ENCODE measurements at places on chromosomes 4 and X.

GRCh38 chr4:112947616-112948015 lies 101.8 kb upstream of the ANK2 start:
- DNase-seq = no peak

- peak; percentile 36 for DNase-seq
Observed at GRCh38 chr4:5224340-5224739, 173.1 kb downstream of the STK32B start.

DNA sequence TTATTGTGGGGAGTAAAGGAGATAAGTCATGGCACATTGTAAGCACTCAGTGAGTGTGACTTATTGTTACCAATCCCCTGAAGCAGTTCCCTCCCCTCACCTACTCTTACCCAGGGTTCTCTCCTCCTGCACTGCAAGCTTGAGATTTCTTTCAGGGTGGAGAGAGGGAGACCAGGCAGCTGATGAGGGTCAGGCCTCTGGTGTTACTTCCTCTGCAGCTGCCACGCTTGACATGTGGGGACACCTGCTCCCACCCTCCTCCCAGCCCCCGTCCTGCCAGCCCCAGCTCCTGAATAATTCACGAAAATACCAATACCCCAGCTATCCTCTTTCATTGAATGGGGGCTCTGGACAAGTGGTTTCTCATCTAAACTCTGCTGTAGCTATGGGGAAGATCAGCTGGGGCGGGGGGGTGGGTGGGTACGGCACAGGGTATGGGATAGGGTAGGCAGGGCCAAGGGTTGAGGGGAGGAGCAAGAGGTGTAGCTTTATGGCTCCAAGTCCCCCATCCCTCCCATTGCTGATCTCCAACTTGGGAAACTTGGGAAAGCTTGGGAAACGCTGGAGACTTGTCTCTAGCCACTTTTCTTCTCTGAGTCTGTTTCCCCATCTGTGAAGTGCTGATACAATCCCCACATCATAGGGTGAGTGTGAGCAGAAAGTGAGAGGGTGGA lies 148.5 kb upstream of the PJA1 start:
- no peak for DNase-seq

- DNase-seq = no peak
Observed at GRCh38 chr4:180696460-180697092, 1546.6 kb upstream of the TENM3 start.

DNA sequence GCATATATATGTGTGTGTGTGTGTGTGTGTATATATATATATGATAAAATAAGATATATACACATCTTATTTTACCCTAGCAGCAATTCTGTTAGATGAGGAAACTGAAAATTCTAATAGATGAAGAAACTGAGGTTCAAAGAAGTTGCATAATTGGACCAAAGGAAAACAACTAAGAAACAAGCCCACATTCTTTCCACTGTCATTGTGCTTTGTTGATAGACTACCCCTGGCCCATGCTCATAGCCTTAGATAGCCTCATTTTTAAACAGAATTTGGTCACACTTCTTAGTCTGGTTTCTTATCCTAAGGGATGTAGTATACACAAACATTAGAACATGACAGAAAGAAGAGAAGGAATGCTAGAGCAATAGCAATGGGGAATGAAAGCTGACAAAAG lies 138.8 kb downstream of the NDST3 start:
- DNase-seq = no peak

DNA sequence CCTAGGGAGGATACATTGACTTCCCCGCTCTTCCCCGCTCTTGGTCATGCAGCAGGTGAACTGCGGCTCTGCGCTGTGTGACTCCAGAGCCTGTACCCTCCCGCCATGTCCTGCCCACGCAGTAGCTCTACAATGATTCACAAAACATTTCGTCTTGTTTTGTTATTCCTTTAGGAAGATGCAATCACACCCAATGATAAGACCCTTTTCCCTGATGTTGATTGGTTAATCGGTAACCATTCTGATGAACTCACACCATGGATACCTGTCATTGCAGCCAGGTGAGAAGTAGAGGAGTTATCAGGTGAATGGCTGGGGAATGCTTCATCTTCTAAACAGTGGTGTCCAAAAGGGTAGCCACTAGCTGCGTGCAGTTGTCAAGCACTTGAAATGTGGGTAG lies 23.2 kb downstream of the TRMT44 start:
- DNase-seq = no peak

GRCh38 chrX:53279296-53280237 lies 1.8 kb downstream of the IQSEC2 start:
- DNase-seq = no peak

- DNase-seq = no peak
Observed at GRCh38 chr4:96056346-96056934, 216.5 kb downstream of the PDHA2 start.

GRCh38 chr4:74385386-74385785 lies 20.4 kb downstream of the EREG start:
- DNase-seq = no peak

- DNase-seq = no peak
Observed at GRCh38 chr4:169188204-169188603, 82.6 kb downstream of the SH3RF1 start.

- DNase-seq = peak; percentile 17
Observed at GRCh38 chrX:140526171-140526570, 21.3 kb upstream of the SOX3 start.

DNA sequence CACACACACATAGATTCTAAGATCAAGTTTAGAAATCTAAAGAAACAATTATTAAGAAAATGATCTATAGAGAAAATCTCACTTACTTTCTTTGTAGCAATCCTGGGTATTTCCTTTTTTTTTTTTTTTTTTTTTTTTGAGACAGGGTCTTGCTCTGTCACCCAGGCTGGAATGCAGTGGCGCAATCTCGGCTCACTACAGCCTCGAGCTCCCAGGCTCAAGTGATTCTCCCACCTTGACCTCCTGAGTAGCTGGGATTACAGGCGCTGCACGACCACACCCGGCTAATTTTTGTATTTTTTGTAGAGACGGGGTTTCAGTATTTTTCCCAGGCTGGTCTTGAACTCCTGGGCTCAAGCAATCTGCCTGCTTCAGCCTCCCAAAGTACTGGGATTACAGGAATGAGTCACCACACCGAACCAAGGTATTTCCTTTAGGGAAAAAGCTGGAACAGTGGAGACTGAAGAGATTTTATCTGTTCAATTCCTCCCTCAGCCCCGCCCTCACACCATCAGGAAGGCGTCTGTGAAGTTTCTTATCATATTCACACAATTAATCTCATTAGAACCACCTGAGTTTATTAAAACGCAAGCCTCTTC lies at the start of gene TRIML2:
TSS of gene TRIML2 (minus strand) at position 447 of the 599 bp plus-strand sequence. CDS start 4,235 bp downstream, outside the sequence.
- no peak for DNase-seq

DNA sequence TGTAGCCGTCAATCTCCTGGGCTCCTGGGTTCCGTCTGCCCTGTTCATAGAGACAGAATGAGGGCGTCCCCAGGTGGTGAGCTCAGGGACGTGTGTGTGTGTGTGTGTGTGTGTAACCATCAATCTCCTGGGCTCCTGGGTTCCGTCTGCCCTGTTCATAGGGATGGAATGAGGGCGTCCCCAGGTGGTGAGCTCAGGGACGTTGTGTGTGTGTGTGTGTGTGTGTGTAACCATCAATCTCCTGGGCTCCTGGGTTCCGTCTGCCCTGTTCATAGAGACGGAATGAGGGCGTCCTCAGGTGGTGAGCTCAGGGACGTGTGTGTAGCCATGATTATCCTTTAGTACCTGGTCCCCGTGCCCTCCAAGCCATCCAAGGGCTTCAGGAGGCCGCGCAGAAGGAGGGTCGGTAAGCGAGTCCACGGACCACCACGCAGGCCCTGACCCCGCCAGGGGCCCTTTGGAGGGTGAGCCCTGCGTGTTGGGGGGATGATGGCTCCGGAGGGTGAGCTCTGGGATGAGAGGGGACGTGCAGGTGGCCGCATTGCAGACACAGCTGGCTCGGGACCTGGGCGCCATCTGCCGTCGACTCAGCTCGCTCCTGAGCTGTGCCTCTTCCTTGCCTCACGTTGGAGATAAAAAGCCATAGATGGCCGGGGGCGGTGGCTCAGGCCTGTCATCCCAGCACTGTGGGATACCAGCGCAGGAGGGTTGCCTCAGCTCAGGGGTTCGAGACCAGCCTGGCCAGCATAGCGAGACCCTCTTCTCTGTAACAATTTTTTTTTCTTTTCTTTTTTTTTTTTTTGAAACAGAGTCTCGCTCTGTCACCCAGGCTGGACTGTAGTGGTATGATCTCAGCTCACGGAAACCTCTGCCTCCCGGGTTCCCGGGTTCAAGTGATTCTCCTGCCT lies 5.4 kb upstream of the GTPBP6 start:
- no peak for DNase-seq

GRCh38 chrX:106286053-106286650 lies 118.0 kb downstream of the PWWP3B start:
- DNase-seq = peak; percentile 18

DNA sequence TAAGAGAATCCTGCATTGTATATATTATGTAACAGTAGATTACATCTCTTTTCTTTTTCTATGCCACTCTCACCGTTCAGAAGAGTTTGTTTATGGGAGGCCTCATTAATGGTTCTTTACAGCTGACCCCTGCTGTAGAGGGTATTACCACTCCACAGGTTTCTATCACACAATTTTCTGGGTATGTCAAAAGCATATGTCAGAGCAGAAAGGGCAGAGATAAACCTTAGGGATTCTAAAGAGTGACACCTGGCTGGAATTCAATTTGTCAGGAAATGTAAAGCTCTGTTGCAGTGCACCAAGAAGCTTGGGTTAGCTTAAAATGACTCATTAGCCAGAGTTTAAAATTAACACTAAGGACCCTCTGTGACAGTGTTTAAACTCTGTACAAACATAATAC lies 658.7 kb downstream of the PCDH18 start:
- DNase-seq = no peak

DNA sequence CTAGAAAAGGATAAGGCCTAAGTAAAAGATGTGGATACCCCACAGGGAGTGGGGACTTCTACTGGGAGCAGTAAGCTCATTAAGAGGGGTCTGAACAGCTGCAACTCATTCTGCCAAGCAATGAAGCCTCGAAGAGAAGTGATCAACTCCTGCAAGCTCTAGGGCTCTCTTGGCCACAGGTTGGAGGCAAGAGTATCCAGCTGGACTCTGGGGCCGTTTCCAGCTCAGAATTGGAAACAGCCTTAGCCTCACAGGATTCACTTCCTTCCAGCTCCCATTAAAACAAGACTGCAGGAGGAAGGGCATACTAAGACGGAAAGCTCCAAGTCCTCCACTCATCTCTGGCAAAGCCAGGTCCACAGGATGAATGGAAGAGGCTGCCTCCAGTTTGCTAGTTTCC lies 126.3 kb downstream of the ATG4A start:
- no peak for DNase-seq

GRCh38 chr4:39873823-39874222 lies 103.9 kb downstream of the PDS5A start:
- no peak for DNase-seq
